ENCODE measurements at places on chromosomes 1 and 21. TPM values are rescaled to one million over a fixed set of nuclear protein-coding genes. Genes with fewer than 3 reads are reported as not detected.
A peak's percentile ranks its signal among the peaks of the same experiment; 100 is the strongest.

The TEDDM1 gene
- total RNA-seq: not detected

The GPR37L1 gene
- not detected for total RNA-seq

DNA sequence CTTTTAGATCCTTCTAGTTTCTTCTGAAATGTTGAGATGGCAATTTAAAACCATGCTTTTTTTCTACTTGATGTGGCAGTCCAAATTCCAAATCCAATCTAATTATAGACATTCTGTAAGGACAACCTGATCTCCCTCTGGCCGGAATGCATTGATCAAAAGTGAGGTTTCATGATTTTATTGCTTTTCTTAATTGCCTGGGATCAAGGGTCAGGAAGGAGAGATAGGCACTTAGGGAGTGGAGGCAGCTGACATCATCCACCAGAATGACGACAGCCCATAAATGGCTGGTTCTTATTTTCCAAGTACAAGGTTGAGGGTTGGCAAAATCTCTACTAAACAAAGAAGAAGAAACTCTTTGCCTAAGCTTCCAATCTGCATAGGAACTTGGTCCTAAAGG, 46.4 kb upstream of the SCCPDH start:
- no peak for DNase-seq
- H3K4me1 ChIP-seq: peaks cover 12% of the 10 kb centered on the region
- H3K27ac ChIP-seq: no peak overlapping the region
- no peak overlapping the region for H3K4me3 ChIP-seq
- H3K27me3 ChIP-seq: no peaks in the 10 kb centered on the region
- H3K36me3 ChIP-seq: no peaks in the 10 kb centered on the region

DNA sequence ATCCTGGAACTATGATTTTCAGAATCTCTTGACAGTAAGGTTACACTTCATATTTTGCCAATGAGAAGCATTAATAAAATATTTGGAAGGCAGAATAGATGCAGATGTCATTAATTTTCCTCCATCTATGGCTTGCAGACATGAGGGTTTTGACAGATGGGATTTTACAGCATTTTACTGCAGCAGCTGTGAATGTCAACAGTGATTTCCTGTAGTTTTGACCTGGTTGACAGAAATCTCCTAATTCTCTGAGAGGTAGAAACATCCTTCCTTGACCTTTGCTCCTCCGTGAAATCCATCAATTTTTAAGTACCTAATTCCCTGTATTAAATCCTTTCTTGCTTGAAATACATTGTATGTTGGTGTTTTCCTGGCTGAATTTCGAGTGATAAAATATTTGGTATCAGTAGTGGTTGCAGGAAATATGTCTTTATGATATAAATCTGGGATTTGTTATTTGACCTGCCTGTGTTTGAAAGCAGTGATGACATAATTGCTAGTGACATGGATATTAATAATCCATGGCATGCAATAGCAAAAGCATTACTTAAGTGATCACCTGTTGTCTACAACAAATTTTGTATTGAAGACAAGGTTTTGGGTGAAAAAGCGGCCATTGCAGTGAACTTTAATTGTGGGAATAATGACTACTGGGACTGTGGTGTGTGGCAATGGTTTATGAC, 73.9 kb downstream of the HLX start:
- no peaks in the 10 kb centered on the region for H3K4me1 ChIP-seq
- no peak overlapping the region for H3K4me3 ChIP-seq
- no peaks in the 10 kb centered on the region for H3K27me3 ChIP-seq
- no peaks in the 10 kb centered on the region for H3K36me3 ChIP-seq
- no peak overlapping the region for H3K27ac ChIP-seq

DNA sequence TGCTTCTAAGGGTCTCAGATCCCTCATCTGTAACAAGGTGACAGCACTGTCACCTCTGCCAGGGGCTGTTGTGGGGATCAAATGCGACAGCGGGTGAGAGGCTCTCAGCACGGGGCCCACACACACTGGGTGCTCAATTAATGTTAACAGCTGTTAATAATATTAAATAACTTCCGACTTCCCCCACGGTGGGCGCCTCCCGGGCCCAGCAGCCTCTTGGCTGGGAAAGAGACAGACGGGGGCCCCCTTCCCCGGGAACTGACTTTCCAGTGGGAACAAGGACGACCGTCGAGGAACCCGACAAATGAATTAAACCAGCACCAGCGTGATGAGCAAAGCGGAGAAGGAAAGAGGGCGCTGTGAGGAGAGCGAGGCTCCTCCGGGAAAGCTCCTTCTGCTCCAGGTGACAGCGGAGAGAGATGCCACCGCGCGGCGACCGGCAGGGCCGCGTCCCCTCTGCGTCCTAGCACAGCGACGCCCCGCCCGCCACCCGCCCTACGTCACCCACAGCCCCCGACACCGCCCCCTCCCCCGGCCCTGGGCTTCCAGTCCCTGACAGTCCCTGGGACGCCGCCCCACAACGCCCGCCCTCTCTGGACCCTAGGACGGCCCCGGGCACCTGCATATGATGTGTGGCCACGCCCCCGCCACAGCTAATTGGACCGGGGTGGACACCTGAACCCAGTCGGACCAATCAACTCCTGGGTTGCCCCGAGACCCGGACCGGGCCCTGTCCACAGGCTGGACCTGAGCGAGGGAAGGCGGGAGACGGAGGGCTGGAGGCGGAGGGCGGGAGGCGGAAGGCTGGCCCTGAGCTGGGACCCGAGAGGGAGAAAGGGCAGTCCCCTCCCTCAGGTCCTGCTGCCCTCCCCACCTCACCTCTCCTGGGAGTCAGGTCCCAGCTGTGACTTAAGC, 38.2 kb downstream of the MATN1 start:
- no peaks in the 10 kb centered on the region for H3K4me1 ChIP-seq
- H3K27me3 ChIP-seq: peaks cover 21% of the 10 kb centered on the region
- no peaks in the 10 kb centered on the region for H3K36me3 ChIP-seq
- no peak for DNase-seq
- no peak overlapping the region for H3K27ac ChIP-seq

DNA sequence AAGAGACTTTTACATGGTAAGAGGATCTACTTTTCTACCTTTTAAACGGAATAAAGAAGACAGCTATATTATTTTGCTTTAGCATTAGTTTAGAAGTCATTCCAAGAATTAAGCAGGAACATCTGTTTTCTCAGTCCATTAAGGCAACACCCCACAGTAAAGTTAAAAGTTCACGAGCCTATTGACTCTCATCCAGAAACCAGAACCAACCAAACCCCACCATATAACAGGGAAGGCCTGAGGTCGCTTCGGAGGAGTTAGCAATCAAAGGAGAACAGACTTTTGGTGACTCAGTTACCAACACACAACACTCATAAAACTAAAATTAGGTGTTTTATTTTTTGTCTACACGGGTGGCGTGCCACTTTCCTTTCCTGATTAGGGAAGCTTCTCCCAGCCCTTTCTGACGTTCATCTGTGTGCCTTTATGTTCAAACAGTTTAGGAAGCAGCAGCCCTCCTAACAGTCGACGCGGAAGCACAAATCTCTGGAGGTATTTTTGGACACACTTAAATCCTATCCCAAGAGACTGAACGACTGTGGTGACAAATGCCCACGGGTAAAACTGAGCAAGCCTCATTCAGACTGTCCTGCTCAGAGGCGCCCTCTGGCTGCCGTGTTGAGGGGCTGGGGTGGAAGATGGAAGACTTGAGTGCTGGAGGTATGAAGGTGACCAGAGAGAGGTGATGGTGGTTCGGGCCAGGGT, 8.6 kb upstream of the PLA2G2C start:
- no peaks in the 10 kb centered on the region for H3K36me3 ChIP-seq
- no peaks in the 10 kb centered on the region for H3K27me3 ChIP-seq
- H3K4me1 ChIP-seq: peaks cover 6% of the 10 kb centered on the region
- H3K27ac ChIP-seq: no peak overlapping the region
- H3K4me3 ChIP-seq: no peak overlapping the region

DNA sequence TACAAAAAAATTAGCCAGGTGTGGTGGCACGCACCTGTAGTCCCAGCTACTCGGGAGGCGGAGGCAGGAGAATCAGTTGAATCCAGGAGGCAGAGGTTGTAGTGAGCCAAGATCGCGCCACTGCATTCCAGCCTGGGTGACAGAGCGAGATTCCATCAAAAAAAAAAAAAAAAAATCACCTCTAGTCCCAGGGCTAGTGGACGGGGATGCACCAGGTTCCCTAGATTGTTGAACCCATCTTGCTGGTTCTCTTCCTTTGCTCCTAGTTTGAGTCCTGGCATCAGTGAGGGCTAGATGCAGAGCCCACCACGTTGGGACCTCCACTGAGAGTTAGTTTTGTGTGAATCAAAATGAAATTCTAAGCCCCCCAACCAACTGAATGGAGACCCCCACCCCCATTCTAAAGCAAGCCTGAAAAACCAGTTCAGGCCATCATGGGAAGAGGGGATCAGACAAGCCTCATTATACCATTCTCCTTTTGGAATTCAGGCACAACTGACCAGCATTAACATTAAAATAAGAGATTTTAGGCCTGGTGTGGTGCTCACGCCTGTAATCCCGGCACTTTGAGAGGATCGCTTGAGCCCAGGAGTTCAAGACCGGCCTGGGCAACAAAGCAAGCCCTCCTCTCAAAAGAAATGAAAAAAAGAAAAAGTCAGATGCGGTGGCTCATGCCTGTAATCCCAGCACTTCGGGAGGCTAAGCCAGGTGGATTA, 17.9 kb upstream of the L1TD1 start:
- H3K27me3 ChIP-seq: peaks cover 4% of the 10 kb centered on the region
- H3K36me3 ChIP-seq: no peaks in the 10 kb centered on the region
- peak; percentile 19 for DNase-seq
- H3K4me3 ChIP-seq: no peak overlapping the region
